IMR-90 (cell line): ENCODE measurements at places on chromosomes 1 and 21. TPM values are rescaled to one million over a fixed set of nuclear protein-coding genes. Genes with fewer than 3 reads are reported as not detected.

The EDEM3 gene
- total RNA-seq: 29.9 and 50.5 TPM in 2 replicates

- DNase-seq: no peak
These were observed 29.6 kb upstream of the ZNF326 start for GRCh38 chr1:89965193-89965768.

The FCGR3A gene
- not detected in 2 replicates for total RNA-seq

The ADAR gene
- 101 and 131 TPM in 2 replicates for total RNA-seq

The FCRL6 gene
- not detected in 2 replicates for total RNA-seq

DNA sequence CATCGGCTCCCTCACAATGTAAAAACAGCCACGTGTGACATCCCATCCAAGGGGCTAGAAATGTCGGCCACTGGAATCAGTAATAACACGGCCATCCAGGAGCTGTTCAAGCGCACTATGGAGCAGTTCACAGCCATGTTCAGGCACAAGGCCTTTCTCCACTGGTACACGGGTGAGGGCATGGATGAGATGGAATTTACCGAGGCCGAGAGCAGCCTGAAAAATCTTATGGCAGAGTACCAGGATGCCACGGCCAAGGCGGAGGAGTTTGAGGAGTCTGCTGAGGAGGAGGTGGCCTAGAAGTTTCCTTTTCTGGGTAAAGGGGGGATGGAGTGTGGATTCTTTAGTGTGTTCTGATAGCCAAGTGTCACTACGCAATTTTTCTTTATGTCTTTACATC lies 61.1 kb upstream of the MAP1LC3C start:
- DNase-seq: no peak

GRCh38 chr1:84286071-84286470 lies 15.4 kb upstream of the SAMD13 start:
- DNase-seq: peak; percentile 94

The ADORA1 gene
- total RNA-seq: under 0.01 and 0.36 TPM in 2 replicates

The GCSAML gene
- total RNA-seq: not detected in 2 replicates

GRCh38 chr1:34354367-34354766 lies 177.7 kb downstream of the C1orf94 start:
- no peak for DNase-seq

- DNase-seq: no peak
These were observed 324.0 kb upstream of the VAMP3 start for GRCh38 chr1:7447093-7447492.

GRCh38 chr1:205041001-205041715 lies 1.9 kb upstream of the CNTN2 start:
- DNase-seq: no peak

DNA sequence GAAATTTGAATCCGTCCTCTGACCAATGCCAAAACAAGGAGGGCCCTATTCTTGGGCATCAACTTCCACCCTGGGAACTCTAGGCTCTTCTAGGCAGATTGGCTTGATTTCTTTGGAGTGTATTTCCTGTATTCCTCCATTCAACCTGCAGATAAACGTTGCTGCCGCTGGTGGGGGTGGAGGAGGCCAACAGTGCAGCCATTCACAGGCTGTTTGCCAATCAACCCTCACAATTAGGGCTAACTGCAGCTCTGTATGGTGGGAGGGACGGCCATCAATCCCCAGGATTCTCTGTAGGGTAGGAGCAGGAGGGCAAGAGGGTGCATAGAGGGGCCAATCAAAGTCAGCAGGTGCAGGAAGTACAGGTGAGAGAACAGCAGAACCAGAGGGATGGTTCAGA lies 273.1 kb upstream of the PROX1 start:
- DNase-seq: no peak

The AKT3 gene
- 19.4 and 30.0 TPM in 2 replicates for total RNA-seq

DNA sequence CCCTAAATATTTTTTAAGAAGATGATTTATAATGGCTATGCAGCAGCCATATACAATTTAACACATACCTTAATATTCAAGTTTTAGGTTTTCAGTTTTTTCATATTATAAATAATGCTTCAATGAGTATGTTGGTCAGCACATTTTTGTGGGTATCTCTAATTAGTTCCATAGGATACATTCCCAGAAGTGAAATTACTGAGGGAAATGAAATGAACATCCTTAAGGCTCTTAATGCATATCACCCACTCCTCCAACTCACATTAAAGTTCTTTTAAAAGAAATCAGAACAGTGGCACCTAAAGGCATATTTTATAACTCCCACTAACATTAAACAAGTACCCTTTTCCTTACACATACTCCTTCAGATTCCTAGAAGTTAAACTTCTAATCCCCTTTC lies 56.1 kb downstream of the EYA3 start:
- DNase-seq: no peak

The KRTAP19-3 gene
- not detected in 2 replicates for total RNA-seq

- DNase-seq: no peak
These were observed 19.9 kb downstream of the TMPRSS2 start for GRCh38 chr21:41488080-41488479.

GRCh38 chr1:13556224-13556764 lies 27.3 kb upstream of the PDPN start:
- DNase-seq: no peak

DNA sequence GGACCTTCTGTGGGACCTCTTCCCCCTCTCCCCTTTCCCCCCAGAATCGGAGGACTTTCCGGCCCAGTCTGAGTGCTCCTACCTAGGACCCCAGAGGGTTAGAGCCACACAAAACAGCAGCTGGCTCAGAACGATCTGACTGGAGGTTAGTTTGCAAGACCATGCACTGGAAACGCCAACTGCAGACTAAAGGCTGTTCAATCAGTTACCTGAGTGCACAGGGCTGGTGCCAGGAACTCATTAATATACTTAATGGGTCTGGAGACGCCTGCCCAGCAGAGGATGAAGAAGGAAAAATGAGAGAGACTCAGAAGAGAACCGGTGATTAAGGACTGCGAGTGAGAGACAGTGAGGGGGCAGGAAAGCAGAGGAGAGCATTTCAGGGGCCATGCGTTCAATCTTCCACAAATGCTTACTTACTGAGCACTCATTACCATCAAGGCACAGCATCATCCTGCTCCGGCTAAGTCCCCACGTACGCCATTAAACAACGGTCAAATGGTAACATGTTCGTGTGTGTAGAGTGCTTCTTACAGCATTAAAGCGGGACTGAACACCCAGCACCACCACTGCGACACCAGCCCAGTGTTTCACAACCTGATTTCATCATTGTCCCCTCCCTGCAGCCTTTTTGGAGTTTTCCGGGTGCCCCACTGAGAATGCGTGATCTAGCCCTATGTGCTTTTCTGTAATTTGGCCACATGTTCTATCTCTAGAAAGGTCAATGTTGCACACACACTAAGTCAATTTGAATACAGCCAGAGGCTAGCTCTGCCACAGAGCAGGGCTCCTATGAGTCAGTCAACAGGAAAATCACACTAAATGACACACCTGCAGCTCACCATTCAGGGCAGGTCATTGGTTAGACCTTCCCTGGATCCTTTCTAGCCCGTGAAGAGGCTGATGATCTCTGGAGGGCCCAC lies 7.6 kb downstream of the ENO1 start:
- DNase-seq: no peak

GRCh38 chr1:60283690-60284089 lies 210.1 kb upstream of the C1orf87 start:
- DNase-seq: no peak

DNA sequence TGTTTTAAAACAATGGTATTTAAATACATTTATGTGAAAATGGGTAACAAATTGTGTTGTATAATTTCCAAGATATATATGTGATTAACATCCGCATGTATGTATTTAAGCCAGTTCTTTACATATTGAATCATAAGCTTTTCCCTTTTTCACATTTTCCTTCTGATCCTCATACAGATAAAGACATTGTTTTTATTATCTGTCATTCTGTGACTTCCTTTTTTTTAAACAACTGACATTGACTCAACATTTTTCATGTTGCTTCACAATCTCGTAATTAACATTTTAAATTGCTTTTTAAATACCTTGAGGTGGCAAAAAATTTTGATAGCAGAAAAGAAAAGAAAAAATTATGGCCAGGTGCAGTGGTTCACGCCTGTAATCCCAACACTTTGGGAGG lies 1.4 kb downstream of the STXBP3 start:
- DNase-seq: no peak

The SWT1 gene
- total RNA-seq: 2.7 and 4.2 TPM in 2 replicates

DNA sequence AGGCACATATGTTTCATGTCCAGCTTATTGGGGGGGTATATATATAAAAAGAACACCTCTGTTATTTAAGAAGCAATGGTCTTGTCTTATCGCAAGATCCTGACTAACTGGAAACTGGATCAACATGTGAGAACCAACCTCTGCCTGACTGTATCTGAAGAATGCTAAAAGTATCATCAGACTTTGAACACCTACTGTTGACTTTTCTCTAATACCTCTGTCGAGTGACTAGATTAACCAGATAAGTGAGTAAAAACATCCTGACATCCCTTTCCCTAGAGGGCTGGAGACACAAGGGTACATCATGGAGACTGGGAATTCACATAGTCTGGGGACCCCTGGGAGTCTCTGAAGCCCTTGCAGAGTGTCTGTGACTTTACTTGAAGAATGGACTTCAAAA lies 26.3 kb upstream of the PIGC start:
- DNase-seq: no peak

GRCh38 chr1:5780324-5780716 lies 211.9 kb downstream of the NPHP4 start:
- no peak for DNase-seq

The TRIM62 gene
- total RNA-seq: 2.8 and 3.0 TPM in 2 replicates

DNA sequence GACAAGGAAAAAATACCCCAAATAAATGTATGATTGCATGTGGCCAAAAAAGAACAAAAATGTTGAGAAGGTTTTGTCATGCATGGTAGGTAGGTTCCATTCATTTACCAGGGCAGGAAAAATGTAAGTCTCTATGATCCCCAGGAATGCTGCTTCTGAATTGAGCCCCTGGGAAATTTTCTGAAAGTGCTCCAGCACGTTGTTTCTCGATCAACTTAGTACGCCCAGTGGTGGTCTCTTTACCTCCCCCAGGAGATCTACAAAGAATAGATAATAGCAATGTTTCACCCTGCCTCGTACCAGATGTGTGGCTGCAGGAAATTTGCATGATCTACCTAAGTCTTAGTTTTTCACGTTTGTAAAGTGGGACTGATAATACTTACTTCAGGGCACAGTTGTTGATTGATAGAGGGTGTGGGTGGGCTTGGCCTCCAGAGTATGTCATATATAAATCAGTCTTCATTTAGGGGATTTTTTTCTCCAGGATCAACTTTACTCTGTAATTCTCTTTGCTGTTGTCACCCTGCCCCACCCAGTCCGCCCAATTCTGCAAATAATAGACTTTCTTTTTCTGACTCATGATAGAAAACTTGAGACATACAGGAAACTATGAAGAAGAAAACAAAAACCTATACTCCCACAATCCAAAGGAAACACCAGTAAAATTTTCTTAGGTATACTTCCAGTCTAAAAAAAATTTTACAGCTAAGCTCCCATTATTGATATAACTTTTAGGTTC lies 462.0 kb upstream of the RUNX1 start:
- DNase-seq: peak; percentile 6

GRCh38 chr1:224198572-224198971 lies 15.5 kb downstream of the DEGS1 start:
- no peak for DNase-seq

- DNase-seq: no peak
These were observed 49.9 kb downstream of the C8B start for GRCh38 chr1:56915960-56916359.

DNA sequence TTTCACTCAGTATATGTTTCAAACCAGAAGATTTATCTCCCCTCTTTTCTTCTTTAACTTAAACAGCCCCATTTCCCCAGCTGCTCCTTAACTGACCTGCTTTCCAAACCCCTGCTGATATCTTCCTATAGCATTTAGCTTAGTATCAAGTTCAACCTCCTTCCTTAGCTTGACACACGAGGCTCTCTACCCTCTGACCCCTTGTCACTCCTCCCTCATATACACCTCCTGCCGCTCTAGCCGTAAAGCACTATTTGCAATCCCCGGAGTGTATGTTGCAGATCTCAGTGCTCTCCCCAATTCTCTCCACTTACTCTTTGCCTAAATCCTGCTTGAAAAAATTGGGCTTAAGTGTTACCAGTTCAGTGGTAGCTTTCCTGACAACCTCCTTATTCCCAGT lies 13.7 kb upstream of the AKR1A1 start:
- DNase-seq: no peak

The USF1 gene
- total RNA-seq: 62.2 and 78.9 TPM in 2 replicates
